LHCN-M2 (cell line): ENCODE measurements at places on chromosomes 3 and 15. TPM values are rescaled to one million over a fixed set of nuclear protein-coding genes. Genes with fewer than 3 reads are reported as not detected.

GRCh38 chr3:154050216-154050615 lies 71.0 kb upstream of the ARHGEF26 start:
- DNase-seq: no peak

- peak; percentile 52 for DNase-seq
Measured at GRCh38 chr3:187746442-187747281, 1.4 kb upstream of the BCL6 start.

DNA sequence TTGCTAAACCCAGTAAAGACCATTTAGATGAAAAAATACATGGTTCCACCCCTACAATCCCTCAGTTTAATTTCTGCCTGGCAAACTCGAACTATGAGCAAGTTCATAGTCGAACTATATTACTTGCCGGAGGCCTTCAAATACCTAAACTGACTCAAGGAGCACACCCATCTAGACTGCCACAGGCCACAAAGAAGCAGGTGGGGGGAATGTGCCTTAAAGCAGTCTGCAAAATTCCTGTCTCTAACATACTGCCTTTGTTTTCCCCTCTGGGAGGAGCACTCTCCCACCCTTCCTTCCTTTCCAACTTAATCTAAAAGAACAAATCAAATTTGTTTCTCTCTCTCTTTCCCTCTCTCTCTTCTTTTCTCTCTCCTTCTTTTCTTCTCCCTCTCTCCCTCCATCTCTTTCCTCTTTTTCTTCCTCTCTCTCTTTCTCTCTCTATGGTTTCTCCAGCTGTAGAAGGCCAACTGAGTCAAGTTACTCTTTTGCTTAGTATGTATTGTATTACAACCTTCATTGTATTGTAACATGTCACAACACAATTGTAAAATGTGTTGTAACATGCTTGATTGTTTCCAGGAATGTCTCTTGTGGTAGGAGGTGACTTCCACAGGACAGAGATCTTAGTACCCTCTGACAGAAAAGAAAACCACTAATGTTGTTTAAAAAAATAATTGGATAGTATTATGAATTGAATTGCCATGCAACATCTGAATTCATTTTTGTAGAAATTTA lies 496.3 kb downstream of the ROBO2 start:
- DNase-seq: no peak

GRCh38 chr15:38547255-38547997 lies 17.2 kb downstream of the RASGRP1 start:
- DNase-seq: peak; percentile 81

DNA sequence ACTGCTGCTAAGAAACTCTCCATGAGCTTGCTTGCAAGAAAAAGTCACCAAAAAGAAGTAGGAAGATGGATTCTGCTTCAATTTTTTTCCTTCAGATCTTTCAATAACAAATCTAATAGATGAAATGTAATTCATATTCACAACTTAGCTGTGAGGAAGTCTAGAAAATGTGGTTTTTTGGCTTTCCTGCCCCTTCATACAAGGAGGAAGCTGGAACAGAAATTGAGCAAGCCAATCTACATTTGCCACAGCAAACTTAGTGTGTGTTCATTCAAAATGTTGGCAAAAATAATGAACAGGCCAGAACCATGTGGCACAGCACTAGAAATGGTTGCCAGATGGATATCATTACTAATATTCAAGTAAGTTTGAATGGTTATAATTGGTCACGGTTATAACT lies 93.2 kb upstream of the NEDD4 start:
- DNase-seq: no peak

The FBLN2 gene
- 0.06 and 0.19 TPM in 2 replicates for total RNA-seq

The PLSCR2 gene
- total RNA-seq: not detected in 2 replicates

The AMIGO3 gene
- 1.9 and 2.3 TPM in 2 replicates for total RNA-seq
